ENCODE measurements at places on chromosomes 11 and 22.
A peak's percentile ranks its signal among the peaks of the same experiment; 100 is the strongest.

DNA sequence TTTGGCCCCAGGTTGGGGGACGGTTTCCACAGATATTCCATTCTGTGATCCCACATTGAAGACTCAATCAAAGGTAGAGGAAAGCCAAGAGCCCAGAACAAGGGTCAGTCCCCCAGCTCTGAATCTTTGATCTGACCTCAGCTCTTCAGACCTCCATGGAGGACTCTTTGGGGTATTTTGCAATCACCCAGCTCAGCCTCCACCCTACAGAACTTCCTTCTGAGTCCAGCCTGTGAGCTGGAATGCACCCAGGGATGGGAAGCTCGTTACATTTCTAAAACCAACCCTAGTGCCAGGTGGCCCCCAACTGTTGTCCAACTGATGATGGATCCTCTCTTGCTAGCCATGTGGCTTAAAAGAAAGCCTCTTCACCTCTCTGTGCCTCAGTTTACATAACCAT, 335.3 kb downstream of the MN1 start:
- DNase-seq = no peak

DNA sequence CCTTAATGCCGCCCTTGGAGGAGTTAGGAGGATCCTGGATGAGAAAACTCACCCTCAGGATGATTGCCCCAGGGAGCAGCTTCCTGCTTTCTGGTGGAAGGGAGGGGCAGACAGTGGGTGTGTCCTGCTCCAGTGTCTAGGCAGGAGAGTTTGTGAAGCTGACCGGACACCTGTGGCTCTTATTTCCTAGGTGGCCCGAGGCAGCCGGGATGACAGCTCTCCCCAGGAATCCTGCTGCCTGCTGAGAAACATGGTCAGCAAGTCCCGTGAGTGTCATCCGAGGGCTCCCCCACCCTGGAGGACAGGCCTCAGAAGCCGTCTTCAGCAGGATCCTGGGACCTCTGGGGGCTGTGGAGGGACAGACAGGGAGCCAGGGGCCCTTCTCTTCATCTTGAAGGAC, 50.4 kb downstream of the ST3GAL4 start:
- no peak for DNase-seq

DNA sequence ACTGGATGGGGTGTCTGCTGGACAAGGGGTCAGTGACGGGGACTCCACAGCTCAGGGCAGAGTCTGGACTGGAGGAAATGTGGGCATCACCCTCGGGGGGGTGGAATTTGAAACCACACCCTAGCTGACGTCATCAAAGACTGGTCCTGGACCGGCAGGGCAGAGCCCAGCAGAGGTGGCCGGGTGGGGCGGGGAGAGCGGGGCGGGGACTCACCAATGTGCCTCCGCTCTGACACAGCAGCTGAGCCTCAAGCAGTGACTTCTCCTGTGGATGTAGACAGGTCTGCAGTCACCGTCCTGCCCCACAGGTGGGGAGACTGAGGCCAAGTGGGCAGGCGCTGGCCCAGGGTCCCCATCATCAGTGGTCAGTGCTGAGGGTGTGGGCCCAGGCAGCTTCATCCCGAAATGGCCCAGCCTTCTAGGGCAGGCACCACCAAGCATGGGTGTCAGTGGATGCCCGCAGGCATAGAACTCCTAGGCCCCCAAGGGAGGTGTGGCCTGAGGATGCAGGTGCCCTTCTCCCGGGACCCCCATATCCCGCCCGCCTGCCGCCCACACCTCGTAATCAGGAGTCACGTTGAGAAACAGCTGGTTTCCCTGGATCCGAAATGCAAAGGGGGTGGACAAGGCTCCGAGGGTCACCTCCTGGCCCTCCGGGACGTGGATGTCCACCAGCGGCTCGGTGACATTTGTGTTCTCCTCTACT, 603 bp downstream of the CDHR5 start:
- DNase-seq = no peak

- DNase-seq = no peak
Measured at GRCh38 chr11:70742553-70743291, 344.4 kb downstream of the CTTN start.

DNA sequence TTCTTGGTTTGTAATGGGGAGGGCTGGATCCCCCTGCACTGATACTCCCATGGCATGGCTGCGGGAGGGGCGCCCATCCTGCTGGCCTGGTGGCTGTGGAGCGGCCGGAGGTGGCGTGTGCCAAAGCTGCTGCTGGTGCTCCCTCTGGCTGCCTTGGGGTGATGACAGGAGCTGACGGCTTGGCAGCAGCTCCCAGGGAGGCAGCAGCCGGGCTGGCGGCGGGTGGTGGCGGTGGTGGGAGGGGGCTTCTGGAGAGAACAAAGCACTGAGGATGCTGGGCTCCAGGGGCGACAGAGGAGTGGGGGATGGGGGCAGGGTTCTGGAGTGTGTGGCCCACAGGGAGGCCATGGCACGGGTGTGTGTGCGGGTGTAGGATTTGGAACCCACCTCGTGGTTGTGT, 11.4 kb upstream of the MPPED1 start:
- DNase-seq = no peak

DNA sequence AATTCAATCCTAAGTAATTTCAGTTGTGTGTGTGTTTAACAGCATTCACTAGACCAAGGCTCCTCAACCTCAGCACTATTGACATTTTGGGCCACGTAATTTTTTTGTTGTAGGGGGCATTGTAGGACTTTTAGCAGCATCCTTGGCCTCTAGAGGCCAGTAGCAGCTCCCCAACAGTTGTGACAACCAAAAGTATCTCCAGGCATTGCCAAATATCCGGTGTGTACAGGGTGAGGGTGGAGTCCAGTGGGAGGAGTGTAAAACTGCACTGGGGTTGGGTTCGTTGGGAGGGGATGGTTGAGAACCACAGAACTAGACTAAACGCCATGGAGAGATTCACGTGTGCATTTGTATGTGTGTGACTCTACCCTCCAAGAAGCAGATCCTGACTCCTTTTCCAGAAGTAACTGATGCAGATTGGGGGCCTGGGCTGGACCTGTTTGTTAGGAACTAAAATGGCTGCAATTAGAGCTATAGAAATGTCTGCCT, 5.9 kb upstream of the PHF21A start:
- peak; percentile 44 for DNase-seq

DNA sequence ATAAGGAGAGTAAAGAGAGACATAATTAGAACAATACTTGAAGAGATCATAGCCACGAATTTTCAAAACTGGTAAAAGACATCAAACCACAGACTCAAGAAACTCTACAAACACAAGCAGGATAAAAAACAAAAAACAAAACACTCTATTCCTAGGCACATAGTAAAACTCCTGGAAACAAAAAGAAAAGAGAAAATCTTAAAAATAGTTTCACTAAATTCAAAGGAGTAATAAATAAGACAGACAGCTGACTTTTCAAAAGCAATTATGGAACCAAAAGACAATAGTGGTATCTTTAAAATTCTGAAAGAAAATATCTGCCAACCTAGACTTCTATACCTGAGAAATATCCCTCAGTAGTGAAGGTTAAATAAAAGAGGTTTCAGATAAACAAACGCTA, 9.2 kb upstream of the NARS2 start:
- DNase-seq = no peak

DNA sequence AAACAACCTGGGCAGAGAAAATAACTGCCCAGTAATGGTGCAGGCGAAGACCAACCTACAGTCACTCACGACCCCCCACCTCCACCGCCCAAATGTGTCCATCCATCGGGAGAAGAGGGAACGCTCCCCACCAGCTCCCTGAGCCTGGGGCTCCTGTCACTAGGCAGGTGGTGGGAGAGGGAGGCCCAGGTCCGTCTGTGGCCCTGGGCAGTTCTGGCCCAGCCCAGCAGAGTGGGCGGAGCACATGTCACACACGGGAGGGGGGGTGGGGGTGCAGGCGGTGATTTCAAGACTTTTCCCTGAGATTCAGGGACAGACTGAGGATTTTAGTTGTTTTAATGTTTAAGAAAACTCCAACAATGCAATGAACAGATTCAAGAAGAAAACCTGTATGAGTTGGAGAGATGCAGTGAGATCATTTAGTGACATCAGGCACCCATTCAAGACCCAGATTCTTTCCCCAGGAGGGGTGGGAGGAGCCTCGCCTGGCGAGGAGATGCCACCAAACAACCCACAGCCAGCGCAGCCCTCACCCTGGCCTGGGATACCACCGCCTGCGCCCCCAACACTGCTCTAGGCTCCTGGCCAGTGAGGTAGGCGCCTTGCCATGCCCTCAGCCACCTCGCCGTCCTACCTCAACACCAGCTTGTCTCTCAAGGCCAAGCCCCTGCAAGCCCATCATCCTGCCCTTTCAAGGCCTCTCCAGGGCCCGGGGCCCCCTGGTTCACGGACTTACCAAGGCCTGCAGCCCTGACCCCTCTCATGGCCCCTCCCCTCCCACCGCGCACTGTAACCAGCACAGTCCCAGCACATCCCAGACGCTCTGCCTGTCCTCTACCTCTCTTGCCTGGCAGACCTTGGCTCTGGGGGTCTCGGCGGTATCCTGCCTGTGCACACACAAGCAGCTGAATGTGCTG, 36.8 kb downstream of the TBX1 start:
- no peak for DNase-seq

- peak; percentile 61 for DNase-seq
Measured at GRCh38 chr22:45318168-45318557, 8.4 kb downstream of the FAM118A start.

GRCh38 chr11:9516113-9516512, 55.3 kb downstream of the ZNF143 start:
- DNase-seq = no peak
